ENCODE measurements at places on chromosomes 13 and 19.

DNA sequence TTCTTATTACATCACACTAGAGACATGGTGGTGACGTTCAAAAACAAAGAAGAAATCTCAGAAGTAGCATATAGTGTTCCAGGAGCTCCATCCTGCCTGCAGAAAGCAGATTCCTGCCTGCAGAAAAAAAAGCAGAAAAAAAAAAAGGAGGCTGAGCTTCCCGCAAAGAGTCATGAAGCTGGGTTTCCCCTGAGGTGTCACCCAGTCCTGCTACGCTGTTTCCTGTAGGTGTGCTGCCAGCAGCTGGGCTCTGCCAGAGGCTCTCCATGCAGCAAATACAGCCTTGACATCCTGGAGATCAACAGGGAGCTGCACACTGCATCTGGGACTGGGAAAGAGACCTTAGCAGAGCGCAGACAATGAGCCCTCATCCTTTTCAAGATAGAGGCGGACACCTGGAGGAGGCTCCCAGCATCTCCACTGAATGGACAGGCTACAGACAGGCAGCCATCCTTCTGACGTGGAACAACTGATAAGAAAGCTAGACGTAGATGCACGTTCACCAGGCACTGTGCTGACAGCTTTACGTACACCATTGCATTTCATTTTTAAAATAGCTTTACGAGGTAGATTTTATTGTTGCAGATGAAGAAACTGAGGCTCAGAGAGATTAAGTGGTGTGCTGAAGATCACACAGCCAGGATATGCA is 350.9 kb downstream of the FOXO1 start:
- peak; percentile 42 for DNase-seq

DNA sequence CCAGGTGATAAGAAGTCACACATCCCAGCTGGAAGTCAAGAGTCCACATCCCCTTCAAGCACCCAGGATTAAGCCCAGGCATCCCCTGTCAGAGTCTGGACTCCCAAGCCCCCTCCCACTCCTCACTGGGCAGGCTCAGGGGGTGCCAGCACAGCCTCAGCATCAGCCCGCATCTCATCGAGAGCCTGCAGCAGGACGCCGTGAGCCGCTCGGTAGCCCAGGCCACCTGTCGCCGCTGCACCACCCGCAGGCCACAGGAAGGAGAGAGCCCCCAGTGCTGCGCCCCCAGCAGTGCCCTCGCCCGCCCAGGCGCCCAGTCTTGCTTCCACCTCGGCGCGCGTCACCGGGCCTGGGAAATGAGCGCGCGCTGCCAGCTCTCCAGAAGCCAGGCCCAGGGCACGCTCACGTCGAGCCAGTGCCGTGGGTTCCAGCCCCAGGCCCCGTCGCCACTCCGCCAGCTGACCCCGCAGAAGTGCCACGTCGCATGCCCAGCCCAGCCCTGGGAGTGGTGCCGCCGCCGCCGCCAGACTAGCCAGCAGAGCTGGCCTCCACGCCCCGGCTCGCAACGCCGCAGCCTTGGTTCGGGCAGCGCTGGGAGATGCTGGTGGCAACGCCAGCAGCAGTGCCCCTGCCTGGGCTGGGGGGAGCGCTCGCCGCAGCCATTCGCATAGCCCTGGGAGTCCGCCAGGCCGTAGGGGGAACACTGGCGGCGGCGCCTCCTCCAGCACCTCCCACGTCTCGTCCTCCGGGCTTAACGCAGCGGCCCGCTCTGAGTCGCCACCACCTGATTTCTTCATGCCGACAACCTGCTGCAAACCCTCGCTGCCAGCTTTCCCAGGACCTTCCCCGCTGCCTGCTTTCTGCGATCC is 3.8 kb downstream of the IRGQ start:
- DNase-seq: no peak

DNA sequence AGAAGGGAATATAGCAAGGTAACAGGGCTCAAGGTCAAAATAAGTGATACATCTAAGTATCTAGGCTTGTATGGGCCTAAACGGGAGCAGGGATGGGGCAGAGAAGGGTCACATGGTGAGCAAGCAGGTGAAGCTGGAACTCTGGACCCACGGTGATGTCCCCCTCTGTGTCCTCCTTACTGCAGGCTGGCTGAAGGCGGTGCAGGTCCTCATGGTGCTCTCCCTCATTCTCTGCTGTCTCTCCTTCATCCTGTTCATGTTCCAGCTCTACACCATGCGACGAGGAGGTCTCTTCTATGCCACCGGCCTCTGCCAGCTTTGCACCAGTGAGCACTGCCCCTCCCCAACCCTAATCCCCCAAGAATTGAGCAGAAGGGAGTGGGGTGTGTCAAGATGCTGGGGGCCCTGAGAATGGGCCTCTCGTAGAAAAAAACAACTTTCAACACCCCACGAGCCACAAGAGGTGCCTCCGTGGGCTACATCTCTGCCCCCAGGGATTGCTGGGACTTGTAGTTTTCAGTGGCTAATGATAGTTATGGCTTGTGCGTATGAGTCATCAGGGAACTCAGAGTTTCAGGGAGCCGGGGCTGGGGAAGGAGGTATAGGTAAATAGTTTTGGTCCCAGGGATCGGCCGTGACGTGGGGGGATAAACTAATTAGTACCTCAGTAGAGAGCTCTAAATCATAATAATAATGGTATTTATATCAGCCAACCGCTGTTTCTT is 4.0 kb downstream of the EMP3 start:
- no peak for DNase-seq

DNA sequence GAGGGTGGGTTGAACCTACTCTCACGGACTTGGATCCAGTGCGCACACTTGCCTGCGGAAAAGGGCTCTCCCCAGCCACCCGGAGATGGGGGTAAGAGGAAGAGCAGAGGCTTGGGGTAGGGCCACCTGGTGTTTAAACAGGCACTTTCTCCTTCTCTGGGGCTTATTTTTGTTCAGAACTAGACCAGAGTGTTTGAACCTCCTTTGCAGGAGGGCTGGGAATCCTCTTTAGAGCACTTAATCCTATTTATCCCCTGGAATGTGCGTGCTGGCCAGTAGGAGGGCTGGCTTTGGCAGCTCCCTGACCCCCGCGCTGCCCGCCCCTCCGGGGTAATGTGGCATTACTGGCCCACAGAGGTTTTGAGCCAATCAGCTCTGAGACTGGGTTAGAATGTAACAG is 2.0 kb downstream of the RGS9BP start:
- DNase-seq: no peak

DNA sequence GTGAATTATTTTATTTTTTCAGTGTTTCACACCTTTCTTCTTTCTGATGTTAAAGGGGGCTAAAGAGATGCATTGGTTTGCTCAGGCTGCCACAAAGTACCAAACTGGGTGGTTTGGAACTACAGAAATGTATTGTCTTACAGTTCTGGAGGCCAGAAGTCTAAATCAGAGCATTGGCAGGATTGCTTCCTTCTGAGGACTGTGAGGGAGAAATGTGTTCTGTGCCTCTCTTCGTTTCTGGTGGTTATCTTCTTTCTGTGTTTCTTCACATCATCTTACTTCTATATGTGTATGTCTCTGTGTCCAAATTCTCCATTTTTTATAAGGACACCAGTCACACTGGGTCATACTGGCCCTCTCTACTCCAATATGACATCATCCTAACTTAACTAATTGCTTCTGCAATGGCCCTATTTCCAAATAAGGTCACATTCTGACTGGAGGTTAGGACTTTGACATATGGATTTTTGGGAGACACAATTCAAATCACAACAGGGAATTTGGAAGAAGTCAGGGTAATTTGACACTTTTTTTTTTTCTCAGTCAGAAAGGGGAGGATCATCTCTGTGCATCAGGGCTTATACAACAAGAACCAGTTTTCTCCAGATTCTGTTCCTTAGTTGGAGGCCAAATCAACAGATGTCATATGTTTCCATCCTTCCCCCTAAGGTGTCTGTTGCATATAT is 188.2 kb downstream of the KCNRG start:
- no peak for DNase-seq

- no peak for DNase-seq
Measured at GRCh38 chr13:98480915-98481877, 95.7 kb downstream of the STK24 start.
